Pancreas (tissue), 10 donors: ENCODE measurements at places on chromosomes 7 and 10. TPM values are rescaled to one million over a fixed set of nuclear protein-coding genes. Genes with fewer than 3 reads are reported as not detected.

The CLDN3 gene
- 45.3 TPM for total RNA-seq

The ZNF800 gene
- 19.7 TPM for total RNA-seq

The GDF2 gene
- not detected for total RNA-seq

The PPP3CB gene
- 16.6 TPM for total RNA-seq

The CTBP2 gene
- 32.6 TPM for total RNA-seq

The SPDYE8 gene
- total RNA-seq, result not detected

The CYP3A4 gene
- total RNA-seq, result 3.0 TPM

The TMEM229A gene
- not detected for total RNA-seq

The MYOZ1 gene
- not detected for total RNA-seq

The MXI1 gene
- 20.6 TPM for total RNA-seq

The JCAD gene
- 21.2 TPM for total RNA-seq

The OLAH gene
- total RNA-seq, result not detected

The ATP6V0A4 gene
- total RNA-seq, result 0.23 TPM

The NUTM2A gene
- total RNA-seq, result 1.2 TPM

The SGMS1 gene
- 13.3 TPM for total RNA-seq

The DKK1 gene
- not detected for total RNA-seq

The PHYH gene
- total RNA-seq, result 18.0 TPM

The CNPY1 gene
- total RNA-seq, result not detected

The HTRA1 gene
- total RNA-seq, result 21.6 TPM

The TMEM176B gene
- total RNA-seq, result 34.3 TPM

The NKX1-2 gene
- total RNA-seq, result not detected

The SUFU gene
- total RNA-seq, result 2.7 TPM

The NUTM2D gene
- 2.2 TPM for total RNA-seq

The SPDYE18 gene
- 0.35 TPM for total RNA-seq

The GPRIN2 gene
- 3.7 TPM for total RNA-seq
